ENCODE measurements at places on chromosomes 13 and 19.

DNA sequence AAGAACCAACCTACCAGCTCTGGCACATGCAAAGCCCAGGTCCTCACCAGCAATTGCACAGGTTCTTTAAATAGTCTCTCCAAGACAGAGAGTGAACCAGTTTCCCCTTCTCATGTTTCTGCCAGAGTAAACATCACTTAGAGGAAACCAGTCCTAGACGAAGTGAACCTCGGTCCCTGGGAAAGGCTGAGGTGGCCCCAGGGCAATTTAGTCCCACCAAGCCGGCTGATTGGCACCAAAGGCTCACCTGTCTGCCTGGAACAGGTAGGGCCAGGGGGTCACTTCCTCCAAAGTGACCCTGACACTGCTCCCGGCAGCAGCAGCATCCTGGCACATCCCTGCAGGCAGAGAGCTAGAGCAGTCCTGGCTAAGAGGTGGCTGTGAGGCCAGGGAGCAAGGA is 122.9 kb upstream of the ZNF507 start:
- no peak for DNase-seq

DNA sequence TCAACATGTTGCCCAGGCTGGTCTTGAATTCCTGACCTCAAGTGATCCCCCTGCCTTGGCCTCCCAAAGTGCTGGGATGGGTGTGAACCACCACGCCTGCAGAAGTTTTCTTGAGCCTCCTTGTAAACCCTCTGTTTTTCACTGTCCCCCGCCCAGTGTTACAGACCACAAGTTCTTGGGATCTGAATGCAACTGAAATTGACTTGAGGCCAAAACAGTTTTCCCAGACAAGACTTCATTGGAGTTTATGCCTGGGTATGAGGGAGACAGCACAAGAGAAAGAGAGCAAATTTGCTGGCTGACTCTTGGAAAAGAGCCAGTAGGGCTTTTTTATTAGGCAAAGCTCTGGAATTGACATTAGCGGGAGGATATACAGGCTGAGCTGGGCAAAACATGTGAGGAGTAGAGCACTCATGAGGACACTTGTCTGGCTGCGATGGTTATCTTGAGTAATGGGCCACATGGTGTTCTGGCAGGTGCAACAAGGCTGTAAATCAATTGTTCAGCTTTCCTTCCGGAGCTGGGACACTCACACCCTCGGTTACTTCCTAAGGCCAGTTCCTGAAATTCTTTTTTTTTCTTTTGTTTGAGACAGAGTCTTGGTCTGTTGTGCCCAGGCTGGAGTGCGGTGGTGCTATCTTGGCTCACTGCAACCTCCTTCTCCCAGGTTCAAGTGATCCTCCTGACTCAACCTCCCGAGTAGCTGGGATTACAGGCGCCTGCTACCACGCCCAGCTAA is 12.7 kb upstream of the HNRNPL start:
- DNase-seq, result no peak

DNA sequence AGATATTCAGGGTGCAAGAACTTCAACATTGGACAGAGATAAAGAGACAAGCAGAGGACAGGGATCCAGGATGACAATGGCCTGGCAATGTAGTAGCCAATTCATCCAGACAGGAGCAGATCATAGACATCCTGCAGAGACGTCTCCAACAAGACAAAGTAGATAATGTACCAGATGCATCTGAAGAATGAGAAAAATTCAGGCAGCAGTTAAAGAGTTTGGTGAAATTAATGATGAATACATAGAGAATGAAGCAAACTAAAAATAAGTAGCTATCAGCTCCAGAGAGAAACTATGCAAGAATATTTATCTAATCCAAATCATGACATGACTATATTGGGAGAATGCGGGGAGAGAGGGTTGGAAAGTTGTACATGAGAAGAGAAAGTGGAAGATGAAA is 278.4 kb upstream of the DACH1 start:
- no peak for DNase-seq

GRCh38 chr19:51075998-51076397 is 6.7 kb downstream of the KLK14 start:
- no peak for DNase-seq
